ENCODE measurements at places on chromosomes 11 and 22.

DNA sequence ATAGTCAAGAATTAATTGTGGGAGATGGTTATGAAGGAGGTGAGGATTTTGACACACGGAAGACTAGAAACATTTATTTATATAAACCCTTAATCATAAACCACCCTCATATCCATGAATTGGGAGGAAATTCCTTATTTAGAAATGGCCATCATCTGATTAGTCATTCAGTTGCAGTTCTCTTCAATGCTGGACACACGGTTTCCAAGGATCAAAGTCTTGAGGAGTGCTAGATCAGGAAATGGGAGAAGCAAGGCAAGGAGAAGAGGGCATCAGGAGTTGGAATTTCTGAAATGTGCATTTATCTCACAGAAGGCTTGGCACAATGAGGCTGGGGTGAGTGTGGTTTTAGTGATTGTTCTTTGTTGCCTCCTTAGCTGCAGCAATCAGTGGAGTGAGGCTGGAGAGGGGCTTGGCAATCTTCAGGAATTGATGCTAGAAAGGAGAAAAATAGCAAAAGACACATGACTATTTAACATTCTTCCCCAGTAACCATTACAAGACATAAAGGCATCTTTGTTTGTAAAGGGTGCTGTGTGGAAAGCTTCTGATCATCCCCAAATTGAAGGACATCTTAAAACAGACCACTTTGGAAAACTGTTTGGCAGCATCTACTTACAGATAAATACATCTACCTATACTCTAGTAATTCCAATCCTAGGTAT, 21.6 kb upstream of the GDPD4 start:
- no peak for DNase-seq

DNA sequence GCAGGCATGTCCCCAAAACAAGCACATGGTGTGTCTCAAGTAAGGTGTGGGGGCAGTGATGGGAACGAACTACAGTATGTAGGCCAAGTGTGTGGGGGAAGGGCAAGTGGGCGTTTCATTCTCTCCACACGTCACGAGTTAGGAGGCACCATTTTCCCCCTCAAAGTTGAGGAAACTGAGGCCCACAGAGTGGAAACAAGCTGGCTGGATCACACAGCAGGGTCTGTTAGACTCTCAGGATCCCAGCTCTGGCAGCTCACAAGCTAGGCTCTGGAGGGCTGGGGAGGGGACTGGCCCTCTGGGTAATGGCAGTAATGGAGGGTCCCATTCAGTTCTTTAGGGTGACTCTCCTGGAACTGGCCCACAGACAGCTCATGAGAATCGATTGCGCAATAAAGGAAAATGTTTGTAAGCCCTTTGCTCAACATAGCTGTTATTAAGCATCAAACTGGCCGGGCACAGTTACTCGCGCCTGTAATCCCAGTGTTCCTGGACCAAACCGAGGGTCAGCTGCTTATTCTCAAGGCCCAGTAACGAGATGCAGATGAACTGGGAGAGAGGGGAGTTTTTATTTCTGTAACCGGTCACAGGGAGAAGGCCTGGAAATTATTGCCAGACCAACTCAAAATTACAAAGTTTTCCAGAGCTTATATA, 24.1 kb upstream of the TUB start:
- no peak for DNase-seq

DNA sequence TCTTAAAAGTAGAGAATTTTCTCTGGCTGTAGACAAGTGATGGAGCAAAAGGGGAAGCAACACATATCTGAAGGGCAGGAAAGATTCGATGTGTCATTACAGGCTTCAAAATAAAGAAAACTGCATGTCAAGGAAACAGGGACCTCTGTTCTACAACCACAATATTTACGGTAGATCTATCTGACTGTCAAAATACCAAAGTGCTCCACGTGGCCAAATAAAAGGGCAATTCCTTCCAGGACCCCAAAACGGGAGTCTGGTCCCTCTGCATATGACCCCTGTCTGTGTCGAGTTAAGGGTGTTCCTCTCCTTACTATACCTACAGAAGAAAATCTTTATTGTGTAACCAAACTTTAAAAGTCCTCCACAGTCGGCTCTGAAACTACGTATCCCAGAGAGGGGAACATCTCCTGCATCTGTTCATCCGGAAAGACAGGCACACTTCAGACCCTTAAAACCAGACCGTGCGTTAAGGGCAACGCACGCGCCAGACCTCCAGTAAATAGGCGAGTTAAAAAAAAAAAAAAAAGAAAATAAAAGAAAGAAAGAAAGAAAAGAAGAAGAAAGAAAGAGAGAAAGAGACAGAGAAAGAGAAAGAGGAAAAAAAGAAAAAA, 756 bp downstream of the CLNS1A start:
- DNase-seq = no peak

- DNase-seq = no peak
Measured at GRCh38 chr11:66543263-66544107, 2.4 kb downstream of the ZDHHC24 start.

DNA sequence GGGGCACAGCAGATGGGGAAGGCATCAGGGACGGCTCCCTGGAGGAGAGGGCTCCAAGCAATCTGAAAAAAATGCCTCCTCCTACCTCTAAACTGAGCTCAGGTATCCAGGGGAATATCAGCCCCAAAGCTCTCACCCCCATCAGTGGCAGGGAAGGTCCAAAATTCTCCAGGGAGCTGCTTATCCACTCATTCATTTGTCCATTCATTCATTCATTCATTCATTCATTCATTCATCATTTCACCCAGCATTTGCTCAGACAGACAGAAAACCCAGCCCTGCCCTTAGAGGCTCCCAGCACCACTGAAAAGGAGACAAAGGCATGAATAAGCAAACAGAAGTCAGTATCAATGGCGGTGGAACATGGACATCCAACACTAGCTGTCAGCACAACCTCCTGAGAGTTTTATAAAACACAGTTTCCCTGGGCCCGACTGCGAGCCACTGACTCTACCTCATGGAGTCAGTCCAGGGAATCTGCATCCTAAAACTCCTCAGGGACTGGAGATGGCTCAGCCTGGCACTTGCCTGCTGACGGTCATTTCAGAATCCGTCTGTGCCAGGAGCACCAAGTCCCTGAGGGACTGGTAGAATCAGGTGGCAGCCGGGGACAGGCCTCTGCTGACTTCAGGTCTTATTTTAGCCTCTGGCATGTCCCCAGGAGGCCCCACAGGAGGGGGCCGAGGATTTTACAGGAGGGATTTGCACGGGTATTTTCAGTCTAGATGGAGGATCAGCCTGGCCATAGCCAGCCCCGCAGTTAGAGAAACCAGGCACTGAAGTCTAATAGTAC, 164.6 kb downstream of the MN1 start:
- no peak for DNase-seq

- no peak for DNase-seq
Measured at GRCh38 chr11:34609850-34610249, 11.0 kb upstream of the EHF start.

DNA sequence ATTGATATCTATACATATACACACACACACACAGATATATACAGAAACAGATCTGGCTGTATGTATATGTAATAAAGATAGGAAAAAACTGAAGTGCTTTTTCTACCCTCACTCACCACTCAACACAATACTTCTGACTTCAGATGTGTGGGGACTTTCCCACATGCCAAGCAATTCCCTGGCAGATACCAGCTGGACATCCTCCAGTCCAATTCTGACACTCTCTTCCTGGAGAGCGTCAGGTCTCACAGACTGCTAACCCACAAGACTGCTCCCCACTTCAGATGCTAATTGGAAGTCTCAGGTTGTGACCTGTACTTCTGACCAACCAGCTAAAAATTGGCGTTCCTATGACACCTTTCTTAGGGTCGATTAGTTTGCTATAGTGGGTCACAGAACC, 140.6 kb downstream of the ATG16L2 start:
- DNase-seq = no peak

- no peak for DNase-seq
Measured at GRCh38 chr11:6828103-6828502, 17.4 kb upstream of the OR10A5 start.

DNA sequence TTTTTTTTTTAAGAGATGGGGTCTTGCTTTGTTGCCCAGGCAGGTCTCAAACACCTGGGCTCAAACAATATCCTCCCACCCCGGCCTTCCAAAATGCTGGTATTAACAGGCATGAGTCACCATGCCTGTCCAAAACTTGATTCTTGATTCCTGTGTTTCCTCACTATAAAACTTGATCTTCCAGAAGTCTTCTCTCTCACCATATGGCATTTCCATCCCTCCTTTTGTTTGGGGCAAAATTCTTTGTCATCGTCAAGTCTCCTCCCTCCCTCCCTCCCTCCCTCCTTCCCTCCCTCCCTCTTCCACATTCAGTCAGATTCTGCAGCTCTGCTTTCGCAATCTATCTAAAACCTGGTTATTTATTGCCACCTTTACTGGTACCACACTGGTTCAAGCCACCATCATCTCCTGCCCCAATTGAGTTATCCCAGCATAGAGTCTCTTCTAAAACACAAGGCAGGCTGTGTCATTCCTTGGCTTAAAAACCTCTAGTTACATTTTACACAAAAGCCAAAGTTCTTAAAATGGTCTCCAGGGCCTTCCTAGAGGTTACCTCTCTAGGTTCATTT, 65.0 kb upstream of the HORMAD2 start:
- DNase-seq = no peak

- DNase-seq = no peak
Measured at GRCh38 chr11:47175746-47176327, 842 bp downstream of the ARFGAP2 start.

DNA sequence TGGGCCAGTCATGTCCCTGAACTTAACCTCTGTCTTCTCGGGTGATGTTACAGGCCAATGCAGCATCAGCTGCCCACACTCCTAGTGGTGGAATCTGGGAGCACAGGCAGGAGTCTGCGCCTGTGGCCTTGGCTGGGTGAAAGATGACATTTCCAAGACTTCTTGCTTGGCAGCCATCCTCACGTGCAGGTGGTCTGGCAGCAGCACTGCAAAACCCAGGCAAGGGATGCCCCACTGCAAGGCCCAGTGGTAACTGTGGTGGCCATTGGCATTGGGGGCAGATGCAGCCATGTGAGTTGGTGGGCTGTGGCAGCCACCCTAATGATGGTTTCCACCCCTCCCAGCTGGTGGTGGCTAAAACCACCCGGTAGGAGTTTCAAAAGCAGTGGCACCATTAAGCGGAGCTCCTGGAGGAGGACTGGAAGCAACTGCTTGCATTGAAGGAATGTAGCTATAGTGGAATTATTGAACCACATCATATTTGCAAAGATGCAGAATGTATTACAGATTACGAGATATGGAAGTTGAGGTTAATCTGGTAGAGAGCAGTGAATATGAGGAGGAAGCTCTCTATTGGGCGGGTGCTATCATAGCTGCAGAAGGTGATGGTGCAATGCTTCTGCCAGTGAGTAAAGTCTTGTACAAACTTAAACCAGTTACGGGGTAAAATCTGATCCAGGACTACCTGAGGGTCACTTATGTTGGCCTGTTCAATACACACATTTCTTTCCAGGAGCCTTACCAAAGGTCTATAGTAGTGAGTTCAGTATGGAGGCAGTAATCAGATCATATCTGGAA, 120.7 kb upstream of the TOP3B start:
- DNase-seq = no peak
